ENCODE measurements at places on chromosomes 5 and 9.

- DNase-seq, result no peak
Observed at GRCh38 chr5:36374266-36374862, 72.7 kb upstream of the RANBP3L start.

- no peak for DNase-seq
Observed at GRCh38 chr5:170475294-170476000, 28.4 kb upstream of the KCNIP1 start.

DNA sequence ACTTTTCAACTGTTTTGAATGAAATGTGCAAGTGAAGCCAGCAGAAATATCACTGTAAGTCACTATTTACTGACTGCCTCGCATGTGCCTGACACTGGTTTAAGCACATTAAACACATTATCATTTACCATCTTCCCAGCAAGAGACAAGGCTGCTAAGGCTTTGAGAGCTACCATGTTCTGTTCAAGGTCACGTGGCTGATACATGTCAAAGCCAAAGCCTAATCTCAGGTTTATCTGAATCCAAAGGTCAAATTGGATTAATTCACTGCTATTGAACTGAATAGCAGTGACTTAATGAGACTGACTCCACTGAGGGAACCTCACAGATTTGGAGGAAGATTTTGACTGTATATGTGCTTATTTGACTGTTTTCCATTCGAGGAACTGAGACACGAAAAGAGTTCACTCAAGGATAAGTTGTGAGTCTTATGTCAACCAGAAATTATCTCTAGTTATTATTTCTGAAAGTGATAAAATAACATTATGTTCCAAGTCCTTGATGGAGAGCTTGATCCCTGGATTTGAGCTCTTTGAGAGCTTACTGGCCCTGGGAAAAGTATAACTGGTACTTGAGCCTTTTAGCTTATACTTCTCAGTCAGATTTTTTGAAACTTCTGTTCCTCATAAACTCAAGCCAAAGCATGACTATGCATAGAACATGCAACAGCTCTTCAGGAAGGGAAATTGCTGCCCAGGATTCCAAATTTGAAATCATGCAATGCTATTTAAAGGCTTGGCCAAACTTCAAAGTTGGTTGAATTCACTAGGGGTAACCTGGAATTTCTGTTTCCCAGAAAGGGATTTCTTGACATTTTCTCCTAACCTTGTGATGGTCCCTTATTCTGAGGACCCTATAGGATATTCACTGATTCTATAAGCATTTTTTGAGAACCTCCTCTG lies 23.4 kb upstream of the ARHGAP26 start:
- no peak for DNase-seq

GRCh38 chr9:112446080-112446479 lies 40.5 kb upstream of the KIAA1958 start:
- DNase-seq, result no peak

DNA sequence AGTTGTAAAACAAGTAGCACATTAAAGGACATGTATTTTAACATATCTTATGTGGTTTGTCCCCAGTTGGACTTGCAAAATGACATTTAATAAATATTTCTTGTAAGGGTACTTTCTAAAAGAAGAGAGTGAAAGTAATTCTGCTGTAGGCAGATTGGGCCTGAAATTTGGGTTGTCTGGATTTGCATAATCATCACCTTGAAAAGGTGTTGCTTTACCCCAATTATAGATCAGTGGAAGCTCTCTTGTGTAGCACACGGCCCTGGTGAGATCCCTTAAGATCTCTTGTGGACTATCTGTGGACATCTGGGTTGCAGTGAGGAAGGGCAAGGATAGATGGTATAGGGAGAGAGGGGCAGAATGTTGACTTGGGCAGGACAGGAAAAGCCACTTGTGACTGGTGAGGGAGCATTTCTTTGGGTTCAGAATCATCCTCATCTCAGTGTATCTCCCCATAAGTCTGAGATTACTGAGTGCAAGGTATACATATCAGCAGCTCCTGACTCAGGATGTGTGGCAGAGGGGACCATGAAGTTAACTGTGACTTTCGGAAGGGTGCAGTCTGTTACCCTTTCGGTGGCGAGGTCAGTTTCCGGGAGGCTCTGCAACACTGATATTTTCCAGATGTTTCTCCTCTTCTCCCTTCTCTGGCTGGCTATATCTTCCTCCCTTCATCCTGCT lies 2.0 kb upstream of the TNFAIP8 start:
- no peak for DNase-seq

DNA sequence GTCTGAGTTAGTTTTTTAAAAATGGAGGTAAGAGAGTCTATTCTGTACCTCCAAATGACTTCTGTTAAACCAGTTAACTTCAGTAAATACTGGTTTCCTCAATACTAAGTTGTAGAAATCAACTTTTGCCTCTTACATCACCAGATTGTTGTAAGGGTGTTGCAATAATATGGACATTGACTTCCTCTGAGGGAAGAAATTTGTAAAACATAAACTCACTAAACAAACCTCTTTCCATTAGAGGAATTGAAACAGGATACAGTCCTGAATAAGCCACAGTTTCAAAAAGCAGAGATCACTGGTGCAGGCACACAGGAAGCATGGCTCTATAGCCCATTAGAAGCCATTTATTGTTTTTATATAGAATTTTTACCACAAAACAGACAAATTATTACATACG lies 32.7 kb upstream of the SLCO6A1 start:
- no peak for DNase-seq

- DNase-seq, result no peak
Observed at GRCh38 chr5:14076561-14076960, 66.6 kb upstream of the TRIO start.

DNA sequence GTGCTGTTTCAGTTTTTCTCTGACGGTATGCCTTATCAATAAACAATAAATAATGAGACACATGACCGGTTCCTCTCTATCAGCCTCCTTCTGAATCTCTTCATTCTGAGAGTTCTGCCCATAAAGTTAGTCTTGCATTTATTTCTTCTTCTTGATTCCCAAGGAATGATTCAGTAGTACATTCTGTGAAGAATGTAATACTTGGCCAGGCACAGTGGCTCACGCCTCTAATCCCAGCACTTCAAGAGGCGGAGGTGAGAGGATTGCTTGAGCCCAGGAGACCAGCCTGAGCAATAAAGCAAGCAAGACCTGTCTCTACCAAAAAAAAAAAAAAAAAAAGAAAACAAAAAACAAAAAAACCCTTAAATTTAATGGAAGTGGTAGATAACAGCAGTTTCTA lies 53.9 kb downstream of the PAM start:
- DNase-seq, result no peak

- no peak for DNase-seq
Observed at GRCh38 chr5:119368238-119368630, 12.4 kb downstream of the TNFAIP8 start.

- no peak for DNase-seq
Observed at GRCh38 chr5:3818624-3819023, 223.0 kb downstream of the IRX1 start.

DNA sequence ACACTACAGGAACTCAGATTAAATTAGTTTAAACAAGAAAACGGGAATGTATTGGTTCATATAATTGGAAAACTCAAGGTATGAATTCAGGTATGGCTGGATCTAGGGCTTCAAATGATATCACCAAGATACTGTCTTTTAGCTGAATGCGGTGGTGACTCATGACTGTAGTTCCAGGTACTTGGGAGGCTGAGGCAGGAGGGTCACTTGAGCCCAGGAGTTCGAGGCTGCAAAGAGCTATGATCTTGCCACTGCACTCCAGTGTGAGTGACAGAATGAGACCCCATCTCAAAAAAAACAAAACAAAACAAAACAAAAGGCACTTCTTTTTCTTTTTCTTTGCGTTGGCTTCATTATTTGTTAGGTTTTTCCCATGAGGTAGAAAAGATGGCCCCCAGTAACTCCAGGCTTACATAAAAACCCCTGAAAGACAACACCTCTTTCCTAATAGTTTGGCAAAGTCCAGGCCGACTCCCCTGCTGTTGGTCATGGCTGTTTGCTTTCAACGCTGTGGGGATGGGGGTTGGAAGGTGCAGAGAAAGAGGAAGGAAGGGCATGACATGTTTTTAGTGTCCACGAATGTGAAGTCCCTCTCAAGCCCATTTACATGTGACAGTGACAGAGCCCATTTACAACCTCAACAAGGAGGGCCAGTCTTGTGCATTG lies 39.8 kb upstream of the CRB2 start:
- DNase-seq, result no peak

GRCh38 chr5:36841677-36842076 lies 34.9 kb upstream of the NIPBL start:
- DNase-seq, result no peak

- DNase-seq, result no peak
Observed at GRCh38 chr9:110330484-110331105, 7.1 kb downstream of the TXNDC8 start.

GRCh38 chr9:91143642-91144041 lies 218.1 kb downstream of the AUH start:
- DNase-seq, result no peak

DNA sequence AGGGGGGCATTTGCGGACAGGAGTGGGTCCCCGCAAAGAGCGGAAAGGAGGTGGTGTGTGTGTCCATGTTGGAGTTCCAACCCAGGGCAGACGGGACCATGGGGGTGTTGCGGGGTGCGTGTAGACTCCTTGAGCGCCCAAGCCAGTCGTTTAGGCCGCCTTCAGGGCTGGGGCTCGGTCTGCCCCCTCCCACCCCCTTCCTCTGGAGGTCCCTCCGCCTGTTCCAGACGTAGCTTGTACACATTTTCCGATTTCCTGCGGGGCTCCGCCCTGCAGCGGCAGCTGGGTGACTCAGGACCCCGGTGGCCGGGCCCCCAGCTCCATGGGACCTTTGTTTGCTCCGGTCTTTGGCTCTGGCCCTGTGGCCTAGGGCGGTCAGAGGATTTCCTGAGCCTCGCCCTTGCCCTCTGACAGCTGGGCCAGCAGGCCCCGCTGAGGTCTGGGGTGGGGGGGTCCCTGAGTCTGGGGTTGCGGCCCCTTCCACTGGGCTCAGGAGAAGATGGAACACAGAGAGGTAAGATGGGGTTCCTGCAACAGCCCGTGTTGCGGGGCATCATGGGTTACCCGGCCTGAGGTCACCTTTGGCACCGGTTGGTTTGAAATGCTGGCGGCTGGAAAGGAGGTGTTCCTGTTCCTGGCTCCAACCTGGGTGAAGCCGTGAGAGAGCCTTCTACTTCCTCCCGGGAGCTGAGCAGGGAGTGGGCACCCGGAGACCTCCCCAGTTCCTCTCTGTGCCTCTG lies 1.5 kb downstream of the PKN3 start:
- DNase-seq, result no peak

- DNase-seq, result no peak
Observed at GRCh38 chr5:96058084-96058483, 96.4 kb upstream of the ELL2 start.

- DNase-seq, result no peak
Observed at GRCh38 chr9:119483153-119483552, 113.9 kb upstream of the BRINP1 start.

DNA sequence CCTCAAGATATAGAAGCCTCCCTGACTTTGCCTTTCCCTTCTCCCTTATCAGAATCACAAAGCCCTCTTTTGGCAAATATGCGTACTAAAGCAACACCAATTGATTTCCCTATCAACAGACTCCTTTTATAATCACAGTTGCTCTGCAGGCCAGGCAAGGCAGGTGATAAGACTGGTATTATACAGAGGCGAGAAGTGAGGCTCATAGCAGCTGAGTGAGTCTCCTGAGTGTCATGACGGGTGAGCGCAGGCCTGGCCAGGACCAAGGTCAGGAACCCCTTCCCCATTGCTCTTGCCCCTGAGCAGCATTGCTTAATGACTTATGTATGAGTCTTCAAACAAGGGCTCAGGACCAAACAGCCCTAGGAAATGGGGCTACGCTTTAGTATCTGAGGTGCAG lies 70.8 kb downstream of the FBXO38 start:
- no peak for DNase-seq

DNA sequence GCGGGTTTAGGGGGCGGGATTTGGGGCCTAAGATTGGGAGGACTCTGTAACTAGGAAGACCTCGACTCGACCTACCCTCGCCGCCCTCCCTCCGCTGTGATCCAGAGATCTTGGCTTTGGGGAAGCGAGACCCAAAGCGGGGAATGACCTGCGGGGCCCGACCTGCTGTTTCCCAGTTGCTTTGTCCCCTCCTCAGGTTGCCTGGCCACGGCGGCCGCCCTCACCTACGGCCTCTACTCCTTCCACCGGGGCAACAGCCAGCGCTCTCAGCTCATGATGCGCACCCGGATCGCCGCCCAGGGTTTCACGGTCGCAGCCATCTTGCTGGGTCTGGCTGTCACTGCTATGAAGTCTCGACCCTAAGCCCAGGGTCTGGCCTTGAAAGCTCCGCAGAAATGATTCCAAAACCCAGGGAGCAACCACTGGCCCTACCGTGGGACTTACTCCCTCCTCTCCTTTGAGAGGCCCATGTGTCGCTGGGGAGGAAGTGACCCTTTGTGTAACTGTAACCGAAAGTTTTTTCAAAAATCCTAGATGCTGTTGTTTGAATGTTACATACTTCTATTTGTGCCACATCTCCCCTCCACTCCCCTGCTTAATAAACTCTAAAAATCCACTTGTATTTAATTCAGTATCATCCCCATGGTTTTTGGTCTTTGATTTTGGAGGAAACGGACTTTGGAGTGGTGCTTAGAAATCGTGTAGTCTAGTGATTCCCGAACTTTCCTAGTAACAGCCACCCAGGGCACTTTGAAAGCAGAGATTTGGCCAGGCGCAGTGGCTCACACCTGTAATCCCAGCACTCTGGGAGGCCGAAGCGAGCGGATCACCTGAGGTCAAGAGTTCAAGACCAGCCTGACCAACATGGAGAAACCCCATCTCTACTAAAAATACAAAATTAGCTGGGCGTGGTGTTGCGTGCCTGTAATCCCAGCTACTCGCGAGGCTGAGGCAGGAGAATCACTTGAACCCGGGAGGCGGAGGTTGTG lies 878 bp downstream of the HIGD2A start:
- DNase-seq, result no peak

DNA sequence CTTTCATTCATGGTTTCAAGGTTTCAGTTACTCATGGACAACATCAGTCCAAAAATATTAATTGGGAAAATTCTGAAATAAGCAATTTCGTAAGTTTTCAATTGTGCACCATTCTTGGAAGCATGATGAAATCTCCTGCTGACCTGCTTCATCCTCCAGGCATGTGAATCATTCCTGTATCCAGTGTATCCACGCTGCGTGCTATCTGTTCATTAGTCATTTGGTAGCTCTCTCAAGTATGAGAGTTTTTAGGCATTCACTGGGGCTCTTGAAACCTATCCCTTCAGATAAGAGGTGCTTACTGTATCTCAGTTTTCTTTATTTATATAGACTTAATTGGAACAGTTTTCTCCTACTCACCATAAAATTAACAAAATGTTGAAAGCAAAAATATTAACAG lies 293.0 kb downstream of the CDH12 start:
- no peak for DNase-seq

DNA sequence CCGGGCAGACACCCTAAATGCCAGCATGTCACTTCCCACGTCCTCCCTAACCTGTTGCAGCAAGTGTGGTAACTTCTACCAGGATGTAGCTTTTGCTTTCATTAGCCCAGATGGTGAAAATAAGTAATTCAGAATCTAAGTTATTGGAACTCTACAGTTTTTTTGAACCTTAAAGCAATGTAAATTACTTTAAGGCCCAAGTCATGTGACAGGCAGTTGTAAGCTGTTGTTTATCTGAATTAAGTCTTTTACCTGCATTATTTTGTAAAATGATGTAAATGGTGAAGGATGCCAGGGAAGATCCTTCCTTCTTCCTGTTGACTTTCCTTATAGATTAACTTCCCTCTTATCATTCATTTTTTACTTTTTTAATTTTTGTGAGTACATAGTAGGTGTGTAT lies 670.2 kb downstream of the SEMA5A start:
- DNase-seq, result no peak

Data from activated B cell treated with CpG ODN at 0.5 μM for 24 hours (primary cell).